Stimulated activated CD4-positive, alpha-beta T cell treated with anti-CD3 and anti-CD28 coated beads, Interleukin-12 subunit alpha, Interleukin-12 subunit beta, amount 100 ng/mL, for 24 hours (primary cell): ENCODE measurements at places on chromosomes 6 and 20.

DNA sequence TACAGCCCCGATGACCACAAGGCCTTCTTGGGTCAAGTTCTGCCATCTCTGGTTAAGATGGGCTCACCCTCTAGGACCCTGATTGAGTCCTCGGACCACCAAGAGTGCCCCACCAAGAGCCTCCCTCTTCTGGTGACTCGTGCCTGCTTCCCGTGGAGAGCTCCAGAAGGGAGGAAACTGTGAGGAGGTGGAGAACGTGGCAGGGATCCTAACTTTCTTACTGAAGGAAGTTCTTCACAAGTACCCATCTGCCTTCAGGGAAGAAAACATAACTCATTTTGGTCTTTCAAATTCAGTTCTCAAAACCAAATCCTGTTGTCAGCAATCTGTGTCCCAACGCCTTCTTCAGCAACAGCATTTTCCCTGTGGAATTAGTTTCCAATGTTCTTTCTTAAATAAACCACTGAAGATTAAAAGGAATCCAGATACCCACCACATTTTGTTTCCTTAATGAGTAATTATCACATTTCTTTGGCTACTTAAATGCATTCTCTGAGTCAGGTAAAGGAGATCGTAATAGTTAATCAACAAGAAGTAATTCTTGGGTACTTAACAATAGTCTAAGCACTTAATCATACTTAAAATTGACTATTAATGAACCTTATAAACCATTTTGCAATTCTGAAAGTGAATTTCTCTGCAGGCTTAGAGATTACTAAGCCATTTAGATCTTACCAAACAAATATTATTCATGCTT, 185.8 kb upstream of the SGK1 start:
- DNase-seq, result no peak

GRCh38 chr6:12414096-12414675, 124.0 kb downstream of the EDN1 start:
- DNase-seq, result no peak

GRCh38 chr6:100464903-100465700, at the start of gene SIM1:
Gene SIM1, minus strand, starts transcription at chr6:100464921. Its CDS starts 1,453 bp downstream, at chr6:100463468.
- no peak for DNase-seq

DNA sequence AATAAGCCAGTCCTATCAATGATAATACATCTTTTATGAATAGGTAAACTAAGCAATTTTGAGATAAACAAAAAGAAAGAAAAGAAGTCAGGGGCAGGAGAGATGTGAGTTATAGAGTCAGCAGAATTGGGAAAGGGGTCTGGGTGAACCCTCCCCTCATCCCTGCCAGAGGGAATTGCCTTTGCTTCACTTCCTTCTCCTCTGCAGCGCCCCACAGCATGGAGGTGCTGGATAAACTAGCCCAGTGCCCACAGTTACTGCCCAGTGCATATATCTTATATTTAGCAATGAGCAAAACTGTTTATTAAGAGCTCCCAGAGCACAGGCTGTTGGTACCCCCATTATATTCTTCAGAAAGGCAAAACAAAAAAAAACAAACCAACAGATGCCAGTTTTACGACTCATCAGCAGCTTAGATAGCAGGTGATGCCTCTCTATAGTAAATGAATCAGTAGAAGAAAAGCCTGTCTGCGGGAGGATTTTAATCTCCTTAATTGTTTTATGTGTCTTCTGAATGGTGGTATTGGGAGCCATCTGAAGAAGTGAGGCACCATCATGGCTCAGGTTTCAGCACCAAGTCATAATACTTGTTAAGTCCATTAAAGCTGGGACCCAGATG, 419.2 kb downstream of the EPM2A start:
- DNase-seq, result no peak

- no peak for DNase-seq
Measured at GRCh38 chr6:143579703-143580102, 68.2 kb upstream of the FUCA2 start.

- DNase-seq, result no peak
Measured at GRCh38 chr20:19557291-19557690, 200.8 kb upstream of the RIN2 start.
